ENCODE measurements at places on chromosomes 7 and 10.

- no peak for DNase-seq
Measured at GRCh38 chr10:81280497-81281479, 594.2 kb upstream of the NRG3 start.

DNA sequence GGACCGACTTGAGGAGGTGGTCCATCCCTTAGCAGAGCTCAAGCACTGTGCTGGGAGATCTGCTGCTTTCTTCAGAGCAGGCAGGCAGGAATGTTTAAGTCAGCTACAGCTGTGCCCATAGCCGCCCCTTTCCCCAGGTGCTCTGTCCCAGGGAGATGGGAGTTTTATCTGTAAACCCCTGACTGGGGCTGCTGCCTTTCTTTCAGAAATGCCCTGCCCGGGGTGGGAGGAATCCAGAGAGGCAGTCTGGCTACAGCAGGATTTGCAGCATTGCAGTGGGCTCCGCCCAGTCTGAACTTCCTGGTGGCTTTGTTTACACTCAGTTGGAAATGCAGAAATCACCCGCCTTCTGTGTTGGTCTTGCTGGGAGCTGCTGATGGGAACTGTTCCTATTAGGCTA is 51.2 kb upstream of the SEMA3A start:
- DNase-seq: no peak

DNA sequence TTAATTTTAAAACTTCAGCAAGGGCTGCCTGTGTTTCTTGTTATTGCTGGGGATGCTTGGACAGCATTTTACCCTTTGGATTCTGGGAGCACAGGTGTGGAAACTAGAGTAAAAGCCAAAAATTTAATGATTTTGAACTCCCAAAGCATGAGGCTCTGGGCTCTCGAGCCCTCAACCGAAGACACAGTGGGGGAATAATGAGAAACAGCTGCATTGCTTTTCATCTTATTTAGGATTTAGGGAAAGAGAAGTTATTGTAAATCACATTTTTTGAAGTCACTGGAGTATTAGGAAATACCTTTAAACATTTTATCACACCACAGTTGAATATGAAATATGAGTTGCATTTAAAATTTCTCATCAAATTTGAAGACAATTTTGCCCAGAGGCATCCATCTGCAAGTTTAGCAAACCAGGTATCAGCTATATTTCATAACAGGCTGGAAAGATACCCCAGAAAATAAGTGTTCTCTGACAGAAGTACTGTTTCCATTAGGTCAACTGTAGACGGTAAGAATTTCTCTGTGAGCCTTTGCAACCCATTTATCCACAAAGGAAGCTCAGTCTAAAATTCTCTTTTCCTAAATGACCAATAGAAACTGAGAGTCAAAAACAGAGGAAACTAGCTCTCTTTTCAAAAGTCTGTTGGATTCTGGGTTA is 290.6 kb upstream of the PHYHIPL start:
- DNase-seq: no peak

- no peak for DNase-seq
Measured at GRCh38 chr7:132871419-132871818, 210.5 kb downstream of the CHCHD3 start.

- DNase-seq: no peak
Measured at GRCh38 chr10:70743879-70744278, 41.3 kb downstream of the TBATA start.

- no peak for DNase-seq
Measured at GRCh38 chr7:109873296-109873695, 1217.6 kb upstream of the LRRN3 start.

- no peak for DNase-seq
Measured at GRCh38 chr10:86837663-86838062, 81.2 kb downstream of the BMPR1A start.

- no peak for DNase-seq
Measured at GRCh38 chr10:110840225-110840922, 31.4 kb upstream of the PDCD4 start.

DNA sequence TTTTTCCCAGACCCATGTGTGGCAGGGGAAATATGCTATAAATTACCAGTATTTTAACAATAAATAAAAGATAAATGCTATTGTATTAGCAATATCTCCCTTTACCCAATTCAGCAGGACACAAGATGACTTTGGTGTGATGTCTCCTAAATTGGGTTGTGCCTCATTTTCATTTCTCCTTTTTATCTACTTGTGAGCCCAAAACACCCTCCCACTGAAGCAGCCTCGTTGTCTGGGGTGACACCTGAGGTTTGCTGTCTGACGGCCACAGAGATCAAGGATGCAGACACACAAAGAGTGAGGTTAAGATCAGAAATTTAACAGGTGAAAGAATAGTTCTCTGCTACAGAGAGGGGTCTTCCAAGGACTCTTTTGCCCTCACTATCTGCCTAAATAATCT is 27.1 kb upstream of the CC2D2B start:
- DNase-seq: no peak

GRCh38 chr7:12884856-12885440 is 197.5 kb downstream of the ARL4A start:
- DNase-seq: no peak

DNA sequence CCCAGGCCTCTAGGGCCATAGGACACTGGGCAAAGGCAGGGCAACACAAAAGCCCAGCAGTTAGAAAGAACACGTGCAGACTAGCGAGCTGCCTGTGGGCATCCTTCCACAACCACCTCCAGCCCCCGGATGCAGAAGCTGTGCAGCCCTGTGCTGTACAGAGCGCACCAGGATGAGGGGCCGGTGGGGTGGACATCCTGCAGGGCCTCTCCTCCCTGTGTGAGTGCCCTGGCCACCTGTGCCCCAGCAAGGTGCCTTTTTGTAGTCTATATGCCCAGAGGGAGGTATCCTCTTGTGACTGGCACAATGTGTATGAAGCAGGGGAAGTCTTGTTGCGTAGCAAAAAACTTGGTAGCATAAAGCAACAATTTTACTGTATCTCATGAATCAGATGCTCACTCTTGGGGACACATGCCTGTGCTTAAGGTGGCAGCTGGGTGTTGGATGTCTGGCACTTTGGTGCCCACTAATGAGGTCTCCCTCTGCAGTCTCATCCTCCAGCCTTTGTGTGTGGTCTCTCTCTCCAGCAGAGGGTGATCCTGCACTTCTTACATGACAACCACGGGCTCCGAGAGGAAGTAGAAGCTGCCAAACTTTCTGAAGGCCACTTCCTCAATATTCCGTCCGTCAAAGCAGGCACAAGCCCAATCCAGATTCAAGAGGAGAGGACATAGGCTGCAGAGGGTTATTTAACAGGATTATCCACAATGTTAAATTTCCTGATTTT is 8.7 kb downstream of the NCAPG2 start:
- peak; percentile 51 for DNase-seq

- no peak for DNase-seq
Measured at GRCh38 chr7:123131556-123131955, 68.2 kb downstream of the SLC13A1 start.

GRCh38 chr7:39978230-39978934 is 28.3 kb downstream of the CDK13 start:
- no peak for DNase-seq

DNA sequence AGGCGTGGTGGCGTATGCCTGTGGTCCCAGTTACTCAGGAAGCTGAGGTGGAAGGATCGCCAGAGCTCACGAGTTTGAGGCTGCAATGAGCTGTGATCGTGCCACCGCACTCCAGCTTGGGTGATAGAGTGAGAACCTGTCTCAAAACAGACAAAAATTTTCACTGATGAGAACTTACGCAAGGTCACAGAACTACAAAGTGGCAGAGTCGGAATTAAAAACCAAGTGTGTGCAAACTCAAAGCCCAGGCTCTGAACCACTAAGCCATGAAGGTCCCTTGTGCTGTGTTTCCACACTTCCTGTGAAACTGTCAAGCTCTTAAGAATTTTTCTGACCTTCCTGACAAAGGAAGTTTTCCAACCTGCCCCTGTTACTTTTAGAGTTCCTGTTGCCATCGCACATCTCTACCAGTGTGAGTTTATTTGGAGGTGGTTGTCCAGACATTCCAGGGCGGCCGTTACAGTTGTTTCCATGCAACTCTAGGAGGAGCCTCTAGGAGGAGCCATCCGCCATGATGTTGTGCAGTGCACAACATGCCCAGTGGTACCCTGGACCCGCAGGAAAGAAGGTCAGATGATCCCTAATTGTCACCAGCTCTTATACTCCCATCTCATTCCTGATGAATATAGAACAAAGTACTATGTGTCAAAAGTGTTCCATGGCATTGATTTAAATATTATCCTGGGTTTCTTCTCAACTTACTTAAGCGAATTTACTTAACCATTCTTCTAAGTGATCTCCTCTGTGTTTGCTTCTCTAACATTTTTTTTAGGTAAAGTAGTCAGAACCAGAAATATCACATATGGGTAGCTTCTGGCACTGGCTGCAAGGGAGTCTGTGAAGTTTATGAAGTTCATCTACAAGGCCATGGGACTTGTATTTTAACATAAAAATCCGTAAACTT is 49.0 kb upstream of the LYZL1 start:
- no peak for DNase-seq

GRCh38 chr7:80821771-80822319 is 97.0 kb downstream of the SEMA3C start:
- DNase-seq: no peak

DNA sequence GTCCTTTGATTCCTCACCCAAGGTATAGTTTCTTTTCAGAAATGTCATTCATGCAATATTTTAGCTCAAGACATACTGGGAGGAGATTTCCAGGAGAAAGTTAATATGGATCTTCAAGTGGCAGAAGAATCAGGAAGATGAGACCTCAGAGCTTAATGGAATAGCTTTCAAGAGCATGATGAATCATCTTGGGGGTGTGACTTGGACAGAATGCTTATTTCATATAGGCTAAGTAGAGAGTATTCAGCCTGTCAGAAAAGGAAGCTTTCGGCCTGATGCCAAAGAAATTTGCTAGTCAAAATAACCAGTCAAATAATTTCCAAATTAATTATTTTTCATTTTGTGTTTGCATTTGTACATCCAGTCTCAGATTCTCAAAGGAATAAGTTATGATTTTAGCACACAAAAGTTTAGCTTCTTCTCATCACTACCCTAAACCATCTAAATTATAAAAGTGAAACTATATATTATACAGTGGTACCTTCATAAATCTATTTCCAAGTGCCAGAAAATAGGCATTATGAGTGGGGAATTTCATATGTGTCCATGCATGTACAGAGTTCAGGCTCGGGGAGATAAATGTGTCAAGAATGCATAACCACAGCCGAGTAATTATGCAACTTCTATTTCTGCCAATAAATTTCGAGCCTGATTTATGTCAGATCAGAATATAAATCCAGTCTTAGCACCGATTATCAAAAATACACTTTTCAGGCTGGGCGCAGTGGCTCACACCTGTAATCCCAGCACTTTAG is 27.3 kb upstream of the CALD1 start:
- DNase-seq: no peak

DNA sequence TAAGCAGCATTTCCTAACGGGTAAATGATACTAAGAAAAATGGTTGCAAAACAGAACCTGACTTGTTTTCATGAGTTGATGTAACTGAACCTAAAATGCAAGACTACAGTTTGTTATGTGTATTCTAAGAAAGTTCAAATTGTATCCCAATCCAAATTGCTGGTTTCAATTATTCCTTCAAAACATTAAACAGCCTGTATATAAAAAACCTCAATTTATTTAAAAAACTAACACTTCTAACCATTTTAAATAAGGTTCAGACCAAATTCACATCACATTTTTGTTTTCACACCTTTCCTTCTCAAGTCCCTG is 80.9 kb downstream of the LRRC17 start:
- DNase-seq: no peak

- DNase-seq: no peak
Measured at GRCh38 chr7:12032146-12032545, 178.9 kb upstream of the TMEM106B start.

DNA sequence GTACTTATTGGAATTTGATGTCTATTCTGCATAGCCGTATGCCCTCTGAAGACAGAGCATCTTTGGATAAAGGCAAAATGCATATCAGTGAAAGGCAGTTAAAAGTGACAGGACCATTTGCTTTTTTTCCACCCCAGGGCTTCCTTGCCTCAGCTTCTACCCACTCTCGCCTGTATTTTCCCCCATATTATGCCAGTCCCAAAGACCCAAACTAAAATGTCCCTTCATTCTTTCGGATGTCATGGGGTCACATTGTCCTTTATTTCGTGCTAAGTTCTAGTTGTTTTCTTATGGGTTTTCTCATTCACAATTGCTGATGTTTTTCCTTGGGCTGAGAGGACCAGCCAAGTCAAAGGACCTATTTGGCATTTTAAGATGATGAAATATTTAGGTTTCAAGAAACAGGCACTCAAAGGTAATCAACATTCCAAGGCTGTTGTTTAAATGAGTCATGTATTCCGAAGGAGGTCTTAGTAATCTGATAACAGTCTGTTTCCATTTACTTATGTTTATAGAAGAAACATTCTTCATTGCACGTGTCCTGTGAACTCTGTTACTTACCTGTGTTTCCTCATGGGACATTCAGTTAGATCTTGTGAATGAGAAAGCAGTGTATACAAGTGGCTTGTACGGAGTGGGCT is 74.1 kb downstream of the DNAH11 start:
- no peak for DNase-seq

GRCh38 chr7:36244429-36244828 is 91.4 kb downstream of the EEPD1 start:
- no peak for DNase-seq

DNA sequence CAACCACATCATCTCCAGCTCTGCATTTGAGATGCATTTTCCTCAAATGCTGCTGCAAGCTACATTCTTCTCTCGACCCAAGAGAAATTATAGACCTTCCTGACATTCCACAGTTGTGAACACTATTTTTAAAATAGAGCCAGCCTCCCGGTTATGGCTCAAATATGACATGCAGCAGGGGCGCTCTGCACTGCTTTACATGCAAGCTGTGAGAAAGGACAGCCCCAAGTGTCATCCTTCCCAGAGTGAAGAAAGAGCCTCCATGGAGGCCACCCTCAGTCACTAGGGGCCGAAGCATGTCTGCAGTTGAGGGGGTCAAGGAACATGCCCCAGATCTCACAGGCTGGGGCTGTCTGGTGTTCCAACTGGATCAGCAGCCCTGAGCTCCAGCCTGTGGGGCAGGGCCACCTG is 63.9 kb upstream of the CHST15 start:
- no peak for DNase-seq

DNA sequence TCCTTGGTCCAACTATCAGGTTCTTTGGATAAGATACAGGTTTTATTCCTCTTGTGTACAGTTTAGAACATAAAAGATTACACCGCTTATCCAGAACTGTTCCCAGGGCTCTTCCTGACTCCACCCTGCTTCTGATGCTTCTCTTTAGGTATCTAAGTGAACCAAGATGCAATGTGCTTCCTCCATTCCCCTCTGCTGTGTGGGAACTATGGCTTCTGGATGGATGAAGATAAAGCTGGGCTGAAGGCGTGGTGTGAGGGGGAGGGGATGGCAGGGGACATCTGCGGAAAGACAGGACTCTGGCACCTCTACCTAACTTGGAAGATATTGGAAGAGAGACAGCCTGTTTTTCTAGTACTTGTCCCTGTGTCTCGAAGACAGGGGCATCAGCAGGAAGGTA is 209.9 kb upstream of the TBX20 start:
- no peak for DNase-seq

DNA sequence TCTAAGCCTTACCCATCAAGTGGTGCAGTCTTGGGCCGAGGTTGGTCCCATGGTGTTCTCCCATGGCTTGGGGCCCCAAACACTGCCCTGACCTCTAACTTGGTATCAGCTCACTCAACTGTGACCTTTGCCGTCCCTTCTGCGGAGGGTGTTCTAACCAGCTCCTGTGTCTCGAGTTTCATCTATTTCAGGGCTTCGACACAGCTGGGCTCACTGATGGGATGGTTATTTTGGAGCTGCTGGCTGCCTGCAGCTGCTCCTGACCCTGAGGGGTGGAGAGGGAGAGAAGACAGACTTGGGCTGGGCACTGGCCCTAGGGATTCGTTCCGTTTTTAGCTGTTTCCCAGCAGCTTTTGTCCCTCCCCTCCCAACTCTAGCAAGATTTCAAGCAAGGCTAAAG is 86.9 kb downstream of the NEURL1 start:
- DNase-seq: no peak

- no peak for DNase-seq
Measured at GRCh38 chr10:122151121-122151694, 119.9 kb upstream of the BTBD16 start.

All from naive thymus-derived CD8-positive, alpha-beta T cell (primary cell).